ENCODE measurements at places on chromosomes 1 and 21.

DNA sequence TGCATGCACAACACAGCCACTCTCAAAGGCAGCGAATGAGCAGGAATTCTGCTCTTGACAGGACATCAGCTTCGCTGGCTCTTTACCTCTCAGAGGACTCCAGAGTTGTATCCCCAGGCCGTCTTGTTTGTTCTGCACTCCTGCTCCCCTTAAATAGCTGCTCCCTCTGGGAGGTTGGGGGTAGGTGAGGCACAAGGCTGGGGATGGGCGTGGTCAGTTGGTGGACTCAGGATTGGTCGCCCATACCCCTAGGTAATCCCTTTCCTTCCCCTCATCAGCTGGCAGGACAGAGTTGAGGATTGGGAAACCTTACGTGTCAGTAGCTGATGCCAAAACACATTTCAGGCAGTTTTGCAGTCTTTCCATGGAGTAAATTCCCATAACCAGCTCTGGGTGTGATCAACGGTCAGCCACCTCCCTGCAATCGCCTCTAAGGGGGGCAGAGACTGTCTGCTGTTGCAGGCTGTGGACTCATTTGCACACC lies at the start of gene PLA2G2A:
Gene PLA2G2A (minus strand): TSS at position 125 of the 484 bp plus-strand sequence. CDS start 845 bp downstream, outside the sequence.
- peak; percentile 58 for DNase-seq

DNA sequence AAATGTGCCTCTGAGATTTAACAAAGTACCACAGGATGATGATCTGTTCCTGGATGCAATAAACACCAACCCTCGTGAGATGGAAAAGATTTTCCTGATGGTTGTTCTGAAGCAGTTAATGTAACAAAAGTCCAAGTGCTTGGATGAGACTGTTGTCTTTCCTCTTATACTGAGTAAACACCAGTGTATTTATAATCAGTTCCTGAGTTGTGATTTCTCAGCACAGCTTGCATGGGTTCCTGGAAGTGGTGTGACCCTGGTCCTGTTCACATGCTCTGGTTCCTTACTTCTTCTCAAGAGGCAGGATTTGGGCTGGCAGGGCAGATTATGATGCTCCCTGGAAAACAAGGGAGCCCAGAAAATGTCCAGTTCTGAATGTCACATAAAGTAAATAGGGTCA lies 208.2 kb upstream of the USP24 start:
- peak; percentile 25 for DNase-seq

- peak; percentile 26 for DNase-seq
These were observed 1.2 kb downstream of the LRP8 start for GRCh38 chr1:53326598-53327181.

- DNase-seq, result no peak
These were observed 10.7 kb downstream of the RIPK4 start for GRCh38 chr21:41755934-41756773.

- no peak for DNase-seq
These were observed 121.5 kb downstream of the COL24A1 start for GRCh38 chr1:86035101-86035500.

DNA sequence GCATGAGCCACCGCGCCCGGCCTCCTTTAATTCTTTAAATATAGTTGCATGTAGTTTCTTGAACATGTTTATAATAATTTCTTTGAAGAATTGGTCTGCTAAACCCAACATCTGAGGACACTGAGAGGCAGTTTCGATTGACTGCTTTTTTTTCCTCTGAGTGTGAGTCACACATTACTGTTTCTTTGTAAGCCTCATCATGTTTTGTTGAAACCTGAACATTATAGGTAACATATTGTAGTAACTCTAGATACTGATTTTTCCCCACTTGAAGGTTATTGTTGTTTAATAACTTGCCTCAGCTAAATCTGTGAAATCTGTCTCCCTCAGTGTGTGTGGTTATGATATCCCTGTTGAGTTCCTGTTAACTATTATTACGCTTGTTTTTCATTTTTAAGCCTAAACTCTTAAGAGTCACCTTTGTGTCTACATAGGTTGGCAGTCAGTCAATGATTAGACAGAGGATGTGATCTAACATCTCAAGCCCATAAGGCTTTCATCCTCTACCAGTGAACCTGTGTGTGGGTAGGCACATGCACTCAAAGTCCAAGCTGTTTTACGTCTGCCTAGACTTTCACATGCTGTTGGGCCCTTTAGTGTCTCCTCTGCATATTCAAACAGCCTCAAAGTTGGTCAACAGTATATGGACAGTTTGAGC lies 155.5 kb downstream of the KCNH1 start:
- DNase-seq, result no peak

GRCh38 chr1:56444960-56445646 lies 134.3 kb downstream of the PLPP3 start:
- no peak for DNase-seq

DNA sequence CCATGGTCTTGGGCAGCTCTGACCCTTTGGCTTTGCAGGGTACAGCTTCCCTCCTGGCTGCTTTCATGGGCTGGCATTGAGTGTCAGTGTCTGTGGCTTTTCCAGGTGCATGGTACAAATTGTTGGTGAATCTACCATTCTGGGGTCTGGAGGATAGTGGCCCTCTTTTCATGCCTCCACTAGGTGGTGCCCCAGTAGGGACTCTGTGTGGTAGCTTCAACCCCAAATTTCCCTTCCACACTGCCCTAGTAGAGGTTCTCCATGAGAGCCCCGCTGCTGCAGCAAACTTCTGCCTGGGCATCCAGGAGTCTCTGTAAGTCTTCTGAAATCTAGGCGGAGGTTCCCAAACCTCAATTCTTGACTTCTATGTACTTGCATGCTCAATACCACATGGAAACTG lies 494.5 kb upstream of the LRRC7 start:
- no peak for DNase-seq

- peak; percentile 44 for DNase-seq
These were observed 1.9 kb upstream of the SLC27A3 start for GRCh38 chr1:153773096-153773921.

DNA sequence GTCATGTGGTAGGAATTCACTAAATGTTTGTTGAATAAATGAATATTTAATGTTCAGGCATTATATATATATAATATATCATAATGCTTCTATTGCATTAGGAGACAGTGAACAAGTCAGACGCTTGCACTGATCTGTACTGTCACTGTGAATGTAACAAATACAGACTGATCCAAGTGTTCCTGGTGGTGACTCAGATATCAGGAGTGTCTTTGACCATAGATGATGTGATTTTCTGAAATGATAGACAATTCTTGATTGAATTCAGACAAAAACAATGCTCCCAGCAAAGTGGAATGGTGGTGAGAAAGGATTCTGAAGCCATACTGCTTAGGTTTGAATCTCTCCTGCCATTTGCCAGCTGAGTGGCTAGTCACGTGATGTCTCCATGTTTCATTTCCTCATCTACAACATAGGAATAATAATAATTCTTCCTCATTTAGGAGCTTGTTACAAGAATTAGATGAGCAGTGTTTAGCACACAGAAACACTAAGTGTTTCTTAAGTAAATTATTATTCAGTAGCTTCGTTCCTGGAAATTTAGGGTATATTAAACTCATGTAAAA lies 71.0 kb downstream of the OLFML2B start:
- DNase-seq, result no peak

- peak; percentile 69 for DNase-seq
These were observed 139.3 kb downstream of the NFIA start for GRCh38 chr1:61221642-61222041.

GRCh38 chr1:117735045-117735992 lies 129.5 kb downstream of the TENT5C start:
- DNase-seq, result peak; percentile 65

- DNase-seq, result no peak
These were observed 53.1 kb upstream of the FMO3 start for GRCh38 chr1:171037626-171038025.
